ENCODE measurements at places on chromosomes 5 and 9.

GRCh38 chr5:145551714-145552113 is 283.4 kb downstream of the PRELID2 start:
- no peak for DNase-seq

DNA sequence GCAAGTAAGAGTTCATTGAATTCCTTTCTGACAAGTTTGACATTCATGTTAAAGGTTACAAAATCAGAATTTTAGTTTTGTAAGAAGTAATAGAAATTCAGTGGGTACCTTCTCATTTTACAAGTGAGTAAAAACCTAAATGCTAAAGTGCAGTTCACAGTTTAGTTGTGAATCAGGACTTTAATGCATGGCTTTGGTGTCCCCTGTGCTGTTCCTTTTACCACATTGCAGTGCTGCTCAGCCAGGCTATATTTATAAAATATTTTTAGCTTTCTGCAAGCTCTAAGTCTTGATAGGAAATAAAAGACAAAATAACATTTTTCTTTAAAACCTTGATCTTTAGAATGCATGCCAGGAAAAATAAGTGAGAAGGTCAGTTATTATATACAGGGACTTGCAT is 26.3 kb downstream of the PAM start:
- no peak for DNase-seq

DNA sequence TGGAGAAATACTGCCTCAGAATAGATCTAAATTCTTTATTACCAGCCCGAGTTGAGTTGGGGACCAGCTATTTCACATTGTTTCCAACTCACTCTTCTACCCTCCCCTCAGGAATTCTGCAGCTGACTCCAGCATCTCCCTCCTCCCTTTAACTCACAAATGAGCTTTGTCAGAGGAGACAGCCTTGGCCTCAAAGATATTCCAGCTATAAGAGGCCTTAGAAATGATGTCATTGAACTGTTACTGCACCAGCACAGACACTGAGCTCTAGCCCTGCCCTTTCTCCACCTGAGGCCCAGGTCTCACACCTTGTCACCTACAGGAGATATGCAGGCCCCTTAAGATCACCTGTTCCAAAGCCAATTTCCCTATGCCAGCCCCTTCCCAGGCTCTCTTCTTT is 78.4 kb upstream of the ATP10B start:
- DNase-seq, result peak; percentile 24

- DNase-seq, result no peak
Measured at GRCh38 chr5:103340717-103341388, 82.3 kb downstream of the MACIR start.

- no peak for DNase-seq
Measured at GRCh38 chr9:78297672-78297961, 692 bp downstream of the PSAT1 start.

DNA sequence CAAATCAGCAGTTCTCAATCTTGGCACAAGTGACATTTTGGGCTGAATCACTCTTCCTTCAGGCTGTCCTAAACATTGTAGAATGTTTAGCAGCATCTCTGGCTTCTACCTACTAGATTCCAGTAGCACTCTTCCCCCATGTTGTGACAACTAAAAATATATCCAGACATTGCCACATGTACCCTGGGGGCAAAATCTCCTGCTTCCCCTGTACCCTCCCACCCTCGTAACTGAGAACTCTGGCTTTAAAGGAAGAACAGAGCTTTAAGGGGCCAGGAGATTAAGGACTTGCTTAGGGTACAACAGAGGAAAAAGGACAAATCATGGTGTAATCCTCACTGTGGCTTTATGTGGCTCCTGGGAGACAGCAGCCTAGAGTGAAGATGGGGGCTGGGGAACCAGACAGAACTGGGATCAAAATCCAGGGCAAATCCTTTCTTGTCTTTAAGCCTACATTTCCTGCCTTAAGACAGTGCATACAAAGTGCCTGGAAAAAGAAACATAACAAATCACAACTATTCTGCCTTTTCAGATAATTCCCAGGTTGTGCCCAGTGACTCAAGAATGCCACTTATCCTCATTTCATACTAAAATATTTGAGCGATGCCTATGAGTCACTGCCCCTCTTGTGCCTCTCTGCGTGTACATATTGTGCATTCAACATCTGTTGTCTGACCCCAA is 109.3 kb downstream of the DAPK1 start:
- peak; percentile 81 for DNase-seq

DNA sequence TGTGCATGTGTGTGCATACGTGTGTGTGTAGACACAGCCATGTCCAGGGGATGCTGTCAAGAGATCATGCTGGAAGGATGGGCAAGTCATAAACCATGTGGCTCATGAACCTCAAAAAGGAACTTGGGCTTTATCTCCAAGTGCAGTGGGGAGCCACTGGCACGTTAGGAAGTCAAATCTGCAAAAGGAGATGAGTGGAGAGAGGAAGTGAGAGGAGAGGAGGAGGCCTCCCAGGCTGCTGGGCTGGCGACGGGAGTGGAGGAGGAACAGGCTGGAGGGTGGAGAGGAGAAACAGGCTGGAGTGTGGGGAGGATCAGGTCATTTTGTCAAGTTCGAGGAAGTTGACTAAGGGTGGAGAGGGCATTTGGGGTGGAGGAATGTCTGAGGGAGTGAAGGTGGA is 29.2 kb upstream of the TIFAB start:
- DNase-seq, result no peak

GRCh38 chr9:81108821-81109220 is 580.5 kb downstream of the TLE1 start:
- DNase-seq, result no peak

DNA sequence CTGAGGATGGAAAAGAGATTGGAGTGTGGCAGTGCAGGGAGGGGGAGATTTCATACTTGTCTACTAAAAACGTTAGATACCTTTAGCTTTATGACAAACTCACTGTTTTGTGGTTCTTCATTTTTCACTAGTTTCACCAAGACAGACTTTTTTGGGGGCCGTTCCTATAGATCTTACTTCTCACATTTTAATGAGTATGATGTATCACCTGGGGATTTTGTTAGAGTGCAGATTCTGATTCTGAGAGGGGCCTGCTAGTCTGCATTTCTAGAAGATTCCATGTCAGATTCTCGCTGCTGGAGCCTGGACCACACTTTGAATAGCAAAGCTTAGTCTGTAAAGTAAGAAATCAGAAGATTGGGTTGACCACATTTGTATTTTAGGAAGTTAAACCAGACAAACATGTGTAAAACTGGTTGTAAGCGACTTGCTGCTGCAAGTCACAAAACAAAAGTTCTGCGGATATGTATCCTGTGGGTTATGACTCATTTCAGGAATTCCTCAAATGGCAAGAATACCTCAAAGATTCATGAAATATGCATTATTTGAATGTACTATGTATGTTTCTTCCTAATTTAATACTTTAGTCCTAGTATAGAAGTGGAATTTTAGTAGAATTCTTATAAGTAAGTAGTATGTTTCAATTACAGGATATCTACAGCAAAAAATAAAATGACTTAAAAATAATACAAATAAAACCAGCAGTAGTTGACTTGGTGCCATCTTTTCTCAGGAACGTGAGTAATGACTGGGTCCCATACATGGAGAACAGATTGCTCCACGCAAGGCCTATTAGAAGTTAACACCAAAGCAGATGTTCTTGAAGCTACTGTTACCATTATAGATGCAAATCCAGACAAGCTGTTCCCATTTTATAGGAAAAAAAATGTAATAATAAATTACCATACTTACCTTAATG is 27.8 kb downstream of the NFIL3 start:
- peak; percentile 76 for DNase-seq

DNA sequence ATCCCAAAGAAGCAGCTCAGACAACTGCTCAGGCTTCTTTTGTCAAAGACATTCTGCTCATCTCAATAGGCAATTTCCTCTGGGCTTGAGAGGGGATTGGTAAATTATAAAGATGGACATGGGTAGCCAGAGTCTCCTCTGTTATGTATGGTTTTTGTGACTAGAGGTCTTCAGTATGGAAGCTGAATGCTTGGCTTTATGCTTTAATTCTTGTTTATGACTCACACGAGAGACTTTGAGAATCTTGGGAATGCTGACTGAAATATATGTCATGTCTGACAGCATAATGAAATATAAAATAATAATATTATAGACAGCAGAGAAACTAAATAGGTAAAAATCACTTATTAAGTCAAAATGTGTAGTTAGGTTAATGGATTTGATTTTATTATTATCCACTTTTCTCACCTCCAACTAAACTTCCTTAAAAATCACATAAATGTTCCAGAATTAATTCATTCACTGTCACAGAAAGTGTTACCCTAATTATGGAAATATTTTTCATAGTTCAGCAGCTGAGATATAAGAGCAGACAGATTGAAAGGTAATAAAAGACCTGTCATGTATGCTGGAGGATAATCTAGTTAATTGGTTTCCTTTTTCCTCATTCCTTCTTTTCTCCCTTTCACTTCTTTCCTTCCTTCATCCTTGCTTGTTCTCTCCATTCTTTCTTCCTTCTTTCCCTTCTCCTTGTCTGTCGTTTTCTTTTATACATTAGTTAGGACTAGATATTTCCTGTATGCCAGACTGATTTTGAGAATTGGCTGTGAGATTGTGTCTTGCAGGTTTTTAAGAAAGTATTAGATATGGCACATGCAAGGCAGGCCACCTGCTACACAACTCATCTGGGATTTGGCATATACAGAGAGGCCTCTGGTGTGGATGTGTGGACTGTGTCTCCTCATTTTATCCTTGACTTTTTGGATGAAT is 1866.1 kb upstream of the NUDT12 start:
- DNase-seq, result no peak

GRCh38 chr5:16144416-16144815 is 35.2 kb downstream of the MARCHF11 start:
- DNase-seq, result no peak

DNA sequence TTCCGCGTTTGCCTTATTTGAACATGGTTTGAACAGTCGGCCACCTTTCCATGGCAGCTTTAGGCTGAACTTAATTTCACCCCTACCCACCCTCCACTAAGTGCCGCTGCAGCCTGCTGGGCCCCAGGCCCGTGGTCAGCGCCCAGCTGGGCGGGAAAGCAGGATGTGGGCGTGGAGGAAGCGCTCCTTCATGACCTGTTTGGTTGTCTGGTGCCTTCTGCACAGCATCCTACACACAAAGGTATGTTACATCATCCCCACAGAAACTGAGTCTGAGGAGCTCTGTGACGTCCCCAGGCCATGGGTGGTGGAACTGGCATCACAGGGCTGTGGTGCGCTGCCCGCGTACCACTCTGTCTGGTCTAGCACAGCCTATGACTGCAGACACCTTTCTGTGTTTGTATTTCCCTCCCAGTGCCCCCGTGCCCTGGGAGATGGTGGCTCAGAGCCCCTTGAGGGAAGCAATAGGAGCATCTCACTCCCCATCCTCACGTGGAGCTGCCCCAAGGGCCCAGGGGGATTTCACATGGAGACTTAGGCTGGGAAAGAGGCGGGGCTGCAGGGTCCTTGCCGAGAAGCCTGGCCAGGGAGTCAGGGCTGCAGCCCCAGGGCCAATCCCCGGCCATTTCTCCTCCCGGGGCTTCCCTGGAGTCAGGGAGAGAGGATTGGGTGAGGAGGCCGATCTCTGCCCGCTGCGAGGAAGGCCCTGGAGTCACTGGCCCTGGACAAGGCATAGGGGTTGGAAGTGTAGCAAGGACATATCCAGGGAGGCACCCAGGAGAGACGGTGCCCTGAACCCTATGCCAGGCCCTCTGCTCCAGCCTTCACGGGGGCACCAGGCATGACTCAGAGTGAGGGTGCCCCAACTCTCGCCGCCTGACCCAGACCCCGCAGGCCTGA is 37.5 kb upstream of the SUSD3 start:
- no peak for DNase-seq

DNA sequence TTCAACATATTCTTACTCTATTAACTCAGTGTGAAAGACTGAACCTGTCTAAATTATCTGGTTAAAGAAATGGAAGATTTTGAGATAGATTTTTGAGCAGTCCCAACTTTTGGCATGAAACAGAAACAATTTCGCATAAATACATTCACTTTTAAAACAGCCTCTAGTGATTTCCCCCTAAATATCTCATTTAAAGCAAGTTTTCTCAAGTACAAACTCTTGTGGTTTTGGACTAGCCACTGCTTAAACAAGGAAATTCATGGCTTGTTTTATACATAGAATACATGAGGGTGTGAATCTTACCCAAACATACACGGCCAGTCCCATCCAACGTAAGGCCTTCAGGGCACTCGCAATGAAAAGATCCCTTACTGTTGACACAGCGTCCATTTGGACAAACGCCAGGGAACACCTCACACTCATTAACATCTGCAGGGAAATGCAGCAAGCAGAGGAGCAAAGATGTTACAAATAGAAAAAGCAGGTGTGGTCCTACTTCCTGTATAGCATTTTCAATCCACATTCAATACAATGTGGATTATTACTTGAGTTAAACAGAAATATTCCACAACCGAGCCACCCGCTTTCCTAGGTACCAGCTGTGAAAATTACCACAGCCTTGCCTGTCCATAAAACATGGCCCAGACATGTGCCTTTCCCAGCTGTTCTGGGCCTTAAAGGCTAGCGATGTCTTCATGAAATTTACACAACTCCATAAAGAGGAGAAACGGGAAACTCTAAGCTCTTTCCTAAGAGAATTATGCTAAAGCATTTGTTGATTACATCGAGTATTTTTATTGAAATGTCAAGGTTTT is 188.8 kb downstream of the FBN2 start:
- DNase-seq, result no peak

- no peak for DNase-seq
Measured at GRCh38 chr9:16690628-16691027, 179.8 kb downstream of the BNC2 start.

GRCh38 chr5:172903790-172904189 is 55.4 kb upstream of the RPL26L1 start:
- DNase-seq, result peak; percentile 66

GRCh38 chr5:78787783-78788182 is 139.2 kb upstream of the LHFPL2 start:
- no peak for DNase-seq

GRCh38 chr5:156798201-156798600 is 51.9 kb upstream of the PPP1R2B start:
- DNase-seq, result no peak

GRCh38 chr9:72465593-72465984 is 55.8 kb upstream of the TMC1 start:
- DNase-seq, result no peak

DNA sequence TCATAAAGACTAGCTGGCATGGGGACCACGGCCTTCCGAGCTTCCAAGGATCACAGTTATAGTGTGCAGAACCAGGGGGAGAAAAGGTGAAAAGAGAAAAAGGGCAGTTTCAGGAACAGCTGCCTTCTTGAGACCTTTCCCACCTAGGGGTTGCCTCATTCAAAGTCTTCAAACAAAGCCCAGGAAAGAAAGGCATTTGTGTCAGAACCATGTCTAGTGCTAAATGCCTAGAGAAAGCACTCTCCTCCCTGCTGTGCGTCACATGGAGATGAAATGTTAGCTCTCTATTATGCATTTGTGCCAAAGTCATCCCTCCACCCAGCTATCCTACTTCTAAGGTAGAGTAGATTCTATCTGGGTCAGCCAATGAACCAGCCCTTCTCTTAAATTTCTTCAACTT is 1037.3 kb upstream of the WWC1 start:
- DNase-seq, result no peak

DNA sequence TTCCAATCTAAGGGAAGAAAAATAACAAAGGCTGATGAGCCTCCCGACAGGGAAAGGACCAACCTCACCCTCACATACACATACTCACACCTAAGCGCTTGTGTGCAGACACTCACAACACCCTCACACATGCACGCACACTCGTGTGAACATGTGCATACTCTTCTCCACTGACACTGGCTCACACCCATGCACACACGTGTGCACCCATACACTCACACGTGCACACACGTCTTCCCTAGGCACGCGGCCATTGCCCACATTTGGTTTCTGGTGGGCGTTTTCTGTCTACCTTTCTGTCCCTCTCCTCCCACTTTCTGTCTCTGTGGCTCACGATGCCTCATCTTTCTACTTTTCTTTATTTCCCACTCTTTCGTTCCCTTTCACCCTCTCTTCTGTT is 169.7 kb upstream of the MVB12B start:
- no peak for DNase-seq

Data from AG08395 (cell line).